Stimulated activated CD8-positive, alpha-beta memory T cell treated with anti-CD3 and anti-CD28 coated beads, Interleukin-7, amount 100 ng/mL, for 1 hour (primary cell): ENCODE measurements at places on chromosomes 16 and 17.

- no peak for DNase-seq
Observed at GRCh38 chr16:71675380-71675779, 49.1 kb downstream of the PHLPP2 start.

GRCh38 chr17:44795928-44796327 lies 34.2 kb downstream of the GJC1 start:
- DNase-seq = no peak

DNA sequence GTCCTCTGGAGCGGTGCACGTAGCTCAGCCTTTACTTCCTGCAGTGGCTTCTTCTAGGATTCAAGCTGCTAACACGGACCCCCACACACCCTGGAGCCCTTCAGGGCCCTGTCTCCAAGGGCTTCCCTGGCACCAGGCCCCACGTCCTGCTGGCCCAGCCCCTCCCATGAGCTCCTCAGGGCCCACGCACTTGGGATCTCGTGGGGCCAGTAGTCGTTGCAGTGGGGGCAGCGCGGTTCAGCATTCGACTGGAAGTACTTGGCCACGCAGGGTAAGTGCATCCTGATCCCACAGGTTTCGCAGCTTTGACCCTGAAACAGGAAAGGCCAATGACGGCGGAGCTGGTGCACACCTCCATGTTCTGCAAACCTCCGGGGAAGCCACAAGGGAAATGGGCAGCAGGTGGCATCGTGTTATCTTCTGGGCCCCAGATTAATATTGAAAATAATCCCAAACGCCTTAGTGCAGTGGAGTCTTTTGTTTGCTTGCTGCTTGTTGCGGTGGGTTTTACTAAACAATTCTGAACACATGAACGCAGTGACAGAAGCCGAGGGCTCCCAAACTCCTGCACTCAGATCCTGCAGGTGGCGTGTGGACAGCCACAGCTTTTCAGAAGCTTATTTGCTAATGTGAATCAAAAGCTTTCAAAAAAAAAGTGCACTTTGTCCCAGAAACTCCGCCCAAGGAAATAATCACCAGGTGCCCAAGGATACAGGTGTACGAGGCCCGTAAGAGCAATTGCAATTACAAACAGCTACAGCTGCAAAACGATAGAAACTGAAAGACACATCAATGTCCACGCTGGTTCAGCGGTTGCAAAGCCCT lies 22.4 kb downstream of the KDM8 start:
- DNase-seq = no peak

DNA sequence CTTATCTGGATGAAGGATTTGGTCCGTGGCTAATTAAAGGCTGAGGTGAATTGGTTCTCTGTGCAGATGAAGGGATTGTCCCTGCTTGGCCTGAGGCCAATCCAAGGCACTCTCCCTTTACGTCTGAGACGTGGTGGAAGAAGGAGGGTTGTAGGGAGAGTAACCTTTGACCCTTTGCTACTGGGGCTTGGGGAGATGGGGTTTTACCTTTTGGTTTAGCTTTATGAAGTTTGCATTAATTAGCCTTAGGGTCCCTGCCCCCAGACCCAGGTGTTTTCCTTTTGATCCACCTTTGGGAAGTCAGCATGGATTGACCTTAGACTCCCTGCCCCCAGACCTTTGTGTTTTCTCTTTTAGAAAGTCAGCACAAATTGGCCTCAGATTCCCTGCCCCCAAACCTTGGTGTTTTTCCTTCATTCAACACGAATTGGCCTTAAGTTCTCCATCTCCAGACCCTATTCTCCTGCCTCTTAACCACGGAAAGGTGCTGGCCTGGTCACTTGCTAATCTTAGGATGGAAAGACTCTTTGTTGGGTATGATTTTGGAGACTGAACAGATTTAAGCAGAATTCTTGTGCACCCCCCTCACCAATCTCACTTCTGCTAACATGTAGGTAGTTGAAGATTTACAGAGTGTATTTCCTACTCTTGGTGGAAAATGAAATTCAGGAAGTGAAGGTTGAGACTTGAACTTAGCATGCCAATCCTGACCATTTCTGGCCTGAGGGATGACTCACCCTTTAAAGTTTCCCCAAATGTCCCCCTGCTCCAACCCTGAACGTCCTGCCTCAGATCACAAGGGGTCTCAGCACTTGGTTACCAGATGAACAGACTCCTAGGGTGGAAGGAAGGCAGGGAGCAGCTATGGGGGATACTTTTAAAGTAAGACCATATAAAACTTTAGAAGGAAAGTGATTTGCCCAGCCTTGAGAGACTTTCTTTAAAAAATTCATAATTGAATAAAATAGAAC lies 23.1 kb upstream of the MMD start:
- no peak for DNase-seq

GRCh38 chr16:560701-561412 lies 663 bp downstream of the PRR35 start:
- no peak for DNase-seq

GRCh38 chr16:3182608-3183444 lies 5.2 kb upstream of the OR1F1 start:
- DNase-seq = no peak

- no peak for DNase-seq
Observed at GRCh38 chr17:944266-944826, 35.2 kb downstream of the NXN start.

DNA sequence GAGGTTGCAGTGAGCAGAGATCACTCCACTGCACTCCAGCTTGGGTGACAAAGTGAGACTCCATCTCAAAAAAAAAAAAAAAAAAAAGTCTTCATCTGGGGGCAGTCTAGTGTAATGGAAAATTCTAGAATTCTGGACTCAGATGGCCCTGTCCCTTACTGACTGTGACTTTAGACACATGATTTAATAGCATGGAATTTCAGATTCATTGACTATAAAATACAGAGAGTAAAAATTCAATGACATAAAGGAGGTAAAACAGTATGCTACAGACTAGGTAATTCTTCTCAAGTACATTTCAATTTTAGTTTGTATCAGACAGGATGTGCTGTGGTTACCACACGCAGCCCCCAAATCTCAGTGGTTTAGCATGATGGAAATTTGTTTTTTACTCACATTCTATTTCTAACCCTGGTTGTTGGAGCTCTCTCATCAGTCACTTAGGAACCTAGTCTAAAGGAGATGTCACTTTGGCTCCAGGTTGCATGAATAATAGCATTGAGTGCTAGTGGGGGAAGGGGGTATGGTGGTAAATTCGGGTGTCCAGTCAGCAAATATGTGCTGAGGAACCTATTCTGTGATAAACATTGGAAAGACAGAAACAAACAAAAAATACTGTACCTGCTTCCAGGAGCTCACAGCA lies 444.0 kb downstream of the XYLT1 start:
- peak; percentile 8 for DNase-seq

- no peak for DNase-seq
Observed at GRCh38 chr17:1558401-1558800, 4.2 kb downstream of the PITPNA start.

DNA sequence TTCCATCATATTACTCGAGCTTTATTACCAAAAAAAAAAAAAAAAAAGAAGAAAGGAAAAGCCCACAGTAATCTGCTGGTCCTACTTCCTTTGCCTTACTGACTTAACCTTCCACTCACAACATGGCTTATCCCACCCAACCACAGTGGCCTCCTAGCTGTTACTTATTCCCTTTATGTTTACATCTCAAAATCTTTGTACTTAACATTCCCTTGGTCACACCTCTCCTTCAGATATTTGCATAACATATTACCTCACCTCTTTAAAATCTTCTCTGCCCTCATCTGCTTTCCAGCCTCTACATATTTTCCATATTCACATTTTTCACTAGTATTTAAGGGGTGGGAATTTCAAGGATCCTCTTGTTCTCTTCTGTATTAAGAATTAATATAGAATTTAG lies 327.0 kb upstream of the TBX2 start:
- no peak for DNase-seq

GRCh38 chr17:10166176-10166935 lies 32.0 kb downstream of the GAS7 start:
- DNase-seq = no peak

- no peak for DNase-seq
Observed at GRCh38 chr17:19539040-19539399, 5.4 kb downstream of the SLC47A1 start.

GRCh38 chr16:80103463-80103862 lies 437.3 kb upstream of the DYNLRB2 start:
- DNase-seq = no peak

DNA sequence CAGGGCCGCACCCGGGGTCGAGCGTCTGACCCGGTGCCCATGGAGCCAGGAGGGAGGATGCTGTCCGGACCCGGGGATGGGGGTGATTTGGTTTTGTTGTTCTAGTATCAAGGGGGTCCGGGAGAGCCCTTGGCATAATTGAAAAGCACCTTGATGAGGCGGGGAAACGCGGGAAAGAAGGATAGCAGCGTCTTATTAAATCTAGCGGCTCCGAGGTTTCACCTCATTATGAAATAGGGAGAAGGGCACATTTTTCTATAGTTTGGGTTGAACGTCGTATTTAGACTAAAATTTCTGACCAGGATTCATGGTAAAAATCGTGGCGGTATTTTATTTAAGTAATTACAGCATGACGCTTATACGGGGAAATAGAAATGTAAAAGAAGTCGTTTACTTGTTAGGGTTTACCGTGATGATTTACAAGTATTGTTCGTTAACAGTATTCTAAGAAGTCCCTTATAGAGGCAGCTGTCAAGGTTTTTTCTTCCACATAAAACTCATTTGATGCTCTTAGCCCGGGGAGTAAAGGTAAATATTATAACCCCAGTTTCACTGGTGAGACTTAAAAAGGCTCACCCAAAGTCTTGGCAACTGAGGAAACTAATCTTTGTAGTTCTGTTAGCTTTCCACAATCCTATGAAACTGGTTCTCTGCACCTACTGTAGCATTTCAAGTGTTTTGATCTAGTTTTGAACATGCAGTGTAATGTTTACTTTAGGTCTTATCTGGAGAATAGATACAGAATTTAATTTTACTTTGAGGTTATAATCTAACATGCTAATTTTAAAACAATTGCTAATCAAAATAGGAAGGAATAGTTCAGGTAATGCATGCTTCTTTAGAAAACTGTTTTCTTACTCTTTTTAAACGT lies 756 bp downstream of the LUC7L3 start:
- no peak for DNase-seq

DNA sequence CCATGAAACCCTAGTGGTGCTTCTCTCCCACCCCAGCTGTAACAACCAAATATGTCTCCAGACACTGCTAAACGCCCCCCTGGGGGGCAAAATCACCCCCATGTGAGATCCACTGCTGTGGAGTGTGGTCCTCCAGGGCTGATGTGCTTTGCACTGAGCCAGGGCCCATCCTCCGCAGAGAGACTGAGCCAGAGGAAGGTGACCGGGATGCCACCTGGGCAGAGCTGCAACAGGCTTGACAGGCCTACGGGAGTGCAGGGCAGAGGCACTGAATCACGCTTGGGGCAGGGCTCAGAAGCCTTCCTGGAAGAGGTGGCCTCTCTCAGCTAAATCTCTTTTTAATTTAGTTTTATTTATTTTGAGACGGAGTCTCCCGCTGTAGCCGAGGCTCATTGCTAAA lies 4.4 kb downstream of the GJD3 start:
- no peak for DNase-seq

GRCh38 chr16:66263973-66264310 lies 102.5 kb upstream of the CDH5 start:
- no peak for DNase-seq

DNA sequence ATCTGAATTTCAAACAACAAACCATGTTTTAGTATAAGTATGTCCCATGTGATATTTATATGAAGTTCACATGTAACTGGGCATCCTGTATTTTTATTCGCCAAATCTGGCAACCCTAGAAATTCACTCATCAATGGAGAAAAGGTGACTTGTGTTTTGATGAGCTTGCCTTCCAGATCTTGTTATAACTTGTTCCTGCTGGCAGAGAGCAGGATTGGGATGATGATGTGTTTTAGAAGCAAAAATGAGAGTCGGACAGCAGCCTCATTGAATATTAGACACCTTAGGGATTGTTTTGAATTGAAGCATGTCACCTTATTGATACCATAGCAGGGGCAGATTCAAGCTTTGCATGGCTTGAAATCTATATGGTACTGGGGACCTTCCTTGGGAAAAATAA lies 85.4 kb upstream of the MED13 start:
- DNase-seq = no peak

GRCh38 chr17:601244-601925 lies 113.3 kb downstream of the VPS53 start:
- no peak for DNase-seq

- no peak for DNase-seq
Observed at GRCh38 chr17:74001145-74001544, 202.3 kb upstream of the RPL38 start.

DNA sequence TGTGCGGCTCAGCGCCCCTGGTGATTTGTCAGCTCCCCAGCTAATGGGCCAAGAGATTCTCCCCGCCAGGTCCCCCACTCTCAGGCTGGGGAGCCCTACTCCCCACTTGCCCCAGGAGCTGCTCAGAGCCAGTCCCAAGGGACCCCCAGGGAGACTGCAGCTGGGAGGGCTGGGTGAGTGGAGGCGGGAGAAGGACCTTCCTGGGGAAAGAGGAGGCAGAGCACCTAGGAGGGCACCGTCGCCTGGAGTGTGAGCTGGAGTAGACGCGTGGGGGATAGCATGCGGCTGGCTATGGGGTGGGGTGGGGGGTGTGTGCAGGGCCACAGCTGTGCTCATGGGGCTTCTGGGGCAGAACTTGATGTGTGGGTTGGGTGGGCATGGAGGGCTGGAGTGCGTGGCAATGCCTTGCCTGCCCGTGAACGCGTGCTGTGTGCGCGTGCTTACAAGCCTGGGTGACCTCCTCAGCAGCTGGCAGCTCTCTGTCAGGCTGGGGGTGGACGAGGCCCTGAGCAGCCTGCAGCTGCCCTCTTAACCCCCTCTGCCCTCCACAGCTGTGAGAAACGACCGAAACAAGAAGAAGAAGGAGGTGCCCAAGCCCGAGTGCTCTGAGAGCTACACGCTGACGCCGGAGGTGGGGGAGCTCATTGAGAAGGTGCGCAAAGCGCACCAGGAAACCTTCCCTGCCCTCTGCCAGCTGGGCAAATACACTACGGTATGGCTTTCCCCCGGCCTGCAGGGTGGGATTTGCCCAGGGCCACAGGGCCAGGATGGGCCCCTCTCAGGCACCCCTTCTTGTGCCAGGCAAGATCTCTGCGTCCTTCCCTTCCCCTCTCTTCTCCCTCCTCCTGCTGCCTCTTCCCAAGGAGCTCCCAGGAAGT lies 12.9 kb downstream of the GJD3 start:
- DNase-seq = no peak

- DNase-seq = no peak
Observed at GRCh38 chr16:88754912-88755744, 29.9 kb downstream of the PIEZO1 start.

DNA sequence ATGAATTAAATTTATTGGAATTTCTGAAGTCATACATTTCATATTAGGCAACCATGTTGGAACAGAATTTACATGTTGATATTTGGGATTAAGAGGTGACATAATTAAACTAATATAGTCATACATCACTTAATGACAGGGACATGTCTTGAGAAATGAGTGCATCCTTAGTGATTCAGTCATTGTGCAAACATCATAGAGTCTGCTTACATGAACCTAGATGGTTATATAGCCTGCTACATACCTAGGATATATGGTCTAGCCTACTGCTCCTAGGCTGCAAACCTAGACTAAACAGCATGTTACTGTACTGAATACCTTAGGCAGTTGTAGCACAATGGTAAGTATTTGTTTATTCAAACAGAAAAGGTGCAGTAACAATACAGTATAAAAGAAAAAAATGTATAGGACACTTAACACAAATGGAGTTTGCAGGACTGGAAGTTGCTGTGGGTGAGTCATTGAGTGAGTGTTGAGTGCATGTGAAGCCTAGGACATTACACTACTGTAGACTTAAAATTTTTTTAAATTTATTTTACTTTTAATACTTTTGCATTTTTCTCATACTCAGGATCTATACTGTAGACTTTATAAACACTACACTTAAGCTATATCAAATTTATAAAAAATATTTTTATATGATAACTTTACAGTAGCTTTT lies 85.6 kb downstream of the OMG start:
- no peak for DNase-seq
